T-helper 2 cell (primary cell): ENCODE measurements at places on chromosomes 6 and 20.
A peak's percentile ranks its signal among the peaks of the same experiment; 100 is the strongest.

- DNase-seq: no peak
Observed at GRCh38 chr6:154112181-154112809, 73.3 kb downstream of the OPRM1 start.

DNA sequence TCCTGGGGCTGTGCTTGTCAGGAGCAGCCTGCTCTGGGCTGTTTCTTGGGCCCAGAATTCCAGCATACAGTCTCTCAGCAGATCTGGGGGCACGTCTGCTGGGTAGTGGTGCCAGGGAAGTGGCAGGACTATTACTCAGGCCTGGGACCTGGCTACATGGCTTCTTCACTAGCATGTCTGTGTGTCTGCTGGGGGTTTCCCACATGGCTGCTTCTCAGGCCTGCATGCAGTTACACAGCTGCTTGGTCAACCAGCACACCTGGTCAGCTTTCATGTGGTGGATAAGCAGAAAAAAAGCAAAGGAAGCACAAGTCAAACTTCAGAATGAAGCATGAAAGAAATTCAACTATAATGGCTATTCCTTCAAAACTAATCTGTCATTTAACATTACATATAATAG, 316.2 kb upstream of the NOX3 start:
- no peak for DNase-seq

- no peak for DNase-seq
Observed at GRCh38 chr20:41095110-41095969, 42.0 kb upstream of the PLCG1 start.

DNA sequence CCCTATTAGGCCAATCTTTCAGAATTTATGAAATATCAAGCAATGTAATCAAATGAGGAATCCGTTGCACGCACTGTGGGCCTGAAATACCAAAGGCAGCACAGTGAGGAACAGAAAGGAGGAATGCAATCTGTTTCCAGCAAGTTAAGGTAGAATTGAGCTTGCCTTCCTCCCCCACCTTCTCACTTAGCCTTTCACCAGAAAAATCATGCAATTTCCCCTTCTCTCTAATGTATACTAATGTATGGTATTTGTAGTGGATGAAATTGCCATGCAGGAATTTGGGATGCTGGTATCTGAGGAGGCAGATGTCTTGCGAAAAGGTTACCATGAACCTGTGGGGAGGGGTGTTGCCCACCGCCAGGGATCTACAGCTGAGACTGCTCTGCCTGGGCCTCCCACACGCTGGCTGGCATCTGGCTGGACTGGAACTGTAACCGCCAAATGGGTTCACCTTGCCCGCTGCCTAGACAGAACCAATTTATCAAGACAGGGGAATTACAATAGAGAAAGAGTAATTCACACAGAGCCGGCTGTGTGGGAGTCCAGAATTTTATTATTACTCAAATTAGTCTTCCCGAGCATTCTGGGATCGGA, 222.4 kb upstream of the MYLIP start:
- DNase-seq: no peak

DNA sequence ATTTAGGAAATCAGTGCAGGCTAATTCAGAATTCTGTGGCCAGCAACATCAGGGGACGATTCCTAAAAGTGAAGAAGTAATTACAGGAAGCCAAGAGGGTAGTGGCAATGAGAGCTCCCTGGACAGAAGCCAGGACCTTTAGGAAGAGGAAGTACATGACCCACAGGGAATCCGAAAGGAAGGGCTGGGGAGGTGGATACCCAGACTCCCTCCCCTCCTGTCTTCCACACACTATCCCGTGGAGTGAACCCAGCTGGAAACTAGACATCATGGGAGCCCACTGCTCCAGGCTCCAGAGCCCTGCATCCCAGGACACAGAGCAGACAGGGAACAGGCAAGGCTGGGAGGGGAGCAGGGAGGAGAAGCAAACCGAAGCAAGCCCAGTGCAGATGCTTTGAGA, 83.0 kb downstream of the SNX5 start:
- DNase-seq: no peak

DNA sequence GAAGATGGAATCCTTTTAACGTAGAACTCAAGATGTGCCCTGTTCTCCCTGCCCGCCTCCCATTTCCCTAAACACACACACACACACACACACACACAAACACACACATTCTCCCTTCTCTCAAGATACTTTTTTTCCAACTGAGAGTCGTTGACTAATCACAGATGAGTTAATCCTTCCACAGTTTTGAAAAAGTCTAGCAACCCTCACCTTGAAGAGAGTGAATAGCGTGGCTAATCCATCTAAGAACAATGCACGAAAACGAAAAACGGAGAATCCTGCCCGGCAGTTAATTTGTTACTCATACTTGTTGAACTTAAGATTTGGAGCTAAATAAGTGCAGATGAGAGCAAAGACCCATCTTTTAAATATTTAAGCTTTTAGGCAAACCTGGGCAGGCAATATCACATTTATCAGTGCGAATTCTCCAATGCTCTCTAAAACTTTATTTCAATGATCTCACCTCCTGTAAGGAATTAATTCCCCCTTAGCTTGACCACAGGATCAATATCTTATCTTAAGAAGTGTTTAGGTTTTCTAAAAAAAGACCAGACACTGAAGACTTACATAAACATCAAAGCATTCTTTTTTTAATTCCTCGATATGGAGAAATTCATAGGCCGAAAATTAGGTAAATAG, 1.1 kb downstream of the AGPAT4 start:
- DNase-seq: no peak

DNA sequence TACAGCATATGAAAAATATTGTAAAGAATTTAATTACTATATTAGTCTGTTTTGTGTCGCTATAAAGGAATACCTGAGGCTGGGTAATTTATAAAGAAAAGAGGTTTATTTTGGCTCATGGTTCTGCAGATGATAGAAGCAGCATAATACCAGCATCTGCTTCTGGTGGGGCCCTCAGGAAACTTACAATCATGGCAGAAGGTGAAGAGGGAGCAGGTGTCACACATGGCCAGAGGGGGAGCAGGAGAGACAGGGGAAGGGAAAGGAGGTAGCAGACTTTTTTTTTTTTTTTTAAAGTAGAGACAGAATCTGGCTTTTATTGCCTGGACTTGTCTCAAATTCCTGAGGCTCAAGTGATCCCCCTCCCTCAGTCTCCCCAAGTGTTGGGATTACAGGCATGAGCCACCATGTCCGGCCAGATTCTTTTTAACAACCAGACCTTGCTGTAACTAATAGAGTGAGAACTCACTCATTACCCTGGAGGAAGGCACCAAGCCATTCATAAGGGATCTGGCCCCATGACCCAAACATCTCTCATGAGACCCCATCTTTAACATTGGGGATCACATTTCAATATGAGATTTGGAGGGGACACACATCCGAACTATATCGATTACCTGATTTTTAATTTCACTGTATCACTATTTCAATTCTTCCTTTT, 64.6 kb downstream of the MAN1A1 start:
- peak; percentile 41 for DNase-seq

GRCh38 chr20:32206760-32207625, 550 bp downstream of the PLAGL2 start:
- peak; percentile 13 for DNase-seq

DNA sequence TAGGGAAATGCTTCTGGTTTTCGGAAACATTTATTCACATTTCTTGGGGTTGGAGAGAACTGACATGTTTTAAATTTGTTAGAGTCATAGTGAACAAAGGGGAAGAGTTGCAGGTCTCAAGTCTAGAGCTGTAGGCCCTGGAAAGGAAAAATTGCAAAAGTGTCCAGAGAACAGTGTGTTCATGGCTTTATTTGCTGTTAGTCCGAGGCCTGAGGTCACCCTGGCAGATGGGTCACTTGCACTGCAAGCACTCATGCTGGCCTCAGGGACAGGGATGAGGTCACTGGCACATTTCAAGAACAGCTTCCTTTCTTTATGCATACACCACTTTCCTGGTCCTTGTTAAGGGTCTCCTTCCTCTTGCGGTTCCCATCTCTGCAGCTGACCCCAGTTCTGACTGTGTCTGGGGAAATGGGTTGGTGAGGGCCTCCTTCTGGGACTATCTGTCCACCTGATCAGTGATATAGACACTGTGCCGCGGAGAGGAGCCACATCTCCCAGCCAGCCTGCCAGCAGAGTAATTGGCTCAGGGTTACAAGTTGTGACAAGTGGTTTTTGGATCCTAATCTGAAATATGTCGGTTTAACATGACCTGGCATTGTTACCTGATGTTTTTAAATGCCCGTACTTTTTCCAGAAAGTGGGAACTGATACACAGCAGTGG, 194.0 kb downstream of the EYA4 start:
- no peak for DNase-seq

GRCh38 chr6:113809826-113810225, 47.3 kb upstream of the MARCKS start:
- no peak for DNase-seq
